Prostate gland (tissue), 2 donors: ENCODE measurements at places on chromosomes 16 and 17. TPM values are rescaled to one million over a fixed set of nuclear protein-coding genes. Genes with fewer than 3 reads are reported as not detected.

GRCh38 chr17:29590411-29591145 lies 1.1 kb upstream of the GIT1 start:
- DNase-seq = no peak

CSH1 gene
- not detected for total RNA-seq

MAP3K14 gene
- total RNA-seq = 16.1 TPM

DNA sequence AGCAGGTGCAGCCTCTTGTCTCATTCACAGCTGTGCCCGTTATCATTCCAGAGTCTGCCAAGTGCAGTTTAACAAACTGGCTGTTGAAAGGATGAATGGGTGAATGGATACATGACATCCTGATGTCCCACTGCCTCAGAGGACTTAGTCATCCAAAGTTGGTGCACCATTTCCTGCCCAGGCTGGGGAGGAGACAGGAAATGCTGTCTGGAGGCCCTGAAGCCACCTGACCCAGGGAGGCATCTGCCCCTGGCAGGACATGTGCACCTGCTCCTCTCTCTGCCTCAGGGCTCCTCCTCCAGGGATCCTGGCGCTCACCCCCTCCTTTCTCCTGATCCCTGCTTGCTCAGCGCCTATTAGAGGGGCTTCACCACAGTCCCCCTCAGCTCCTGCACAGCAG lies 1.8 kb upstream of the CD300C start:
- DNase-seq = no peak

KRTAP2-1 gene
- not detected for total RNA-seq

DNA sequence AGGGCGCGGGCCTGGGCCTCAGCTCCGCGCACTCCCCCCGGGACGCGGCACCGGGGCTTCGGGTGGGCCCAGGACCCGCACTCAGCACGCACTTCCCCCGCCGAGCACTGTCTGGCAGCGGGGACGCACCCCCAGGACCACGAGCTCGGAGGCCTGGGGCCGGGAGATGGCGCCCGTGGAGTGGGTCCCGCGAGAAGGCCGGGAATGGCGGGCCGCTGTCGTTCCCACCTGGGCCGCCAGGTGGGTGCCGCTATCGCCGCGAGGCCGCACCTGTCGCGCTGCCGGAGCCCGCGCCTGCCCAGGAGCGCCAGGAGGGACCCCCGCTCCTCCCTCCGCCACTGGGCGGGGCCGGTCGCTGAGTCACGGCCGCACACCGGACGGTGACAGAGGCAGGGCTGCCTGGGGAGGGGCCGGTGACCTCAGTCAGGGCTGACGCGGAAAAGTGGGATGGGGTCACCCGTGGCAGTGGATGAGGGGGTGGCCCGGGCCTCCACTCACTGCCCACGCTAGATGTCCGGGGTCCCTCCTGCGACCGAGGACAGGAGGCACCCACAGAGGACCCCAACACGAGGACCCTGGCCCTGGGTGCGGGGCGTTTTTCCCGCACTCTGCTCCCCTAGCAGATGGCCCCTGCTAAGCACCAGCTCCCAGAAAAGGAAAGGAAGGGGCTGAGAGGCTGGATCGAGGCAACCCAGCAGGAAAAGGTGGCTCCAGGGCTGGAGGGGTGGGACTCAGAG lies 6.9 kb upstream of the ACTG1 start:
- DNase-seq = peak; percentile 60

- no peak for DNase-seq
Measured at GRCh38 chr16:60564588-60564987, 1471.7 kb downstream of the CDH8 start.

DNA sequence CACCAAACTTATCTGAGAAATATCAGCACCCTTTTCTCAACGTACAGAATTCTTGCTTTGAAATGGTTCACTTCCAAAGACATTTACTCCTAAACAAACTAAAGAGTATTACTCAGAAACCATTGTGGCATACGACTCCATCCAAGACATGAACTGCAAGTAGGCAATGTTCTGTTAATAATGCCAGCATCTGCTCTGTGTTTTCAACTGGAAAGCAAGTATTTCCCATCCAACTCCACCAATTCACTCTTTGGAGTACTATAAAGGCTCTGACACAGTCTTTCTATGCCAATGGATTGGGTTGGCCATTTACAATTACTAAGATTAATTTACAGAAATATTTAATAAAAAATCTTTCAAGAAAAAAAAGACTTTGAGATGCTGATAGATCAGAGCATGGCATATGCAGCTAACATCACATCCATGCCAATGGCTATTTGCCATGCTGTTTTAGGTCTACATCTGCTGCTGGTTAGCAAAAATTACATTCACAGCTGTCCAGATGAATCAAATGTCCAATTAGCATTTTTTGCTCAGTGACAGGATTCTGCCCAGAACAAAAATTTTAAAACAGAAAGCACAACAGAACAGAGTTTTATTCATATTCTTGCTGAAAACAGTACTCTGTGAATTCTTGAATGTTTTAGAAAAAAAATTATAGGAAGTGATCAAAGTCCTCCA lies 65.9 kb upstream of the HLF start:
- no peak for DNase-seq

- no peak for DNase-seq
Measured at GRCh38 chr17:12007466-12007865, 10.2 kb upstream of the ZNF18 start.

- DNase-seq = peak; percentile 82
Measured at GRCh38 chr17:58513965-58514769, at the start of gene MTMR4. Gene MTMR4, minus strand, starts transcription at chr17:58514638. Its CDS starts 231 bp downstream, at chr17:58514407.

DNA sequence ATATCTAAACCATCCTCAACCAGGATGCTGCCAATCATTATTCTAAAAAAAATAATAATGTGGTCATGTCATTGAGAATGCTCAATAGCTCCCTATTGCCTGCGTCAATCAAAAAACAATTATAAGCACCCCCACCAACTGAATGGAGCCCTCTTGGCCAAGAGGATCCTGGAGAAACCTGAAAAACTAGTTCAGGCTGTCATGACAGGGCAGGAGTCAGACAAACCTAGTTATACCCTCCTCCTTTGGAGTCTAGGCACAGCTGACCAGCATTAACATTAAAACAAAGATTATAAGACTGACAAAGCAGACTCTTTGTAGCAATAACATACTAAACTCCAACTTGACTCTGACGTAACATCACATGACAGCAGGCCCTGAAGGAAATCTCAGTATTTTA lies 119.2 kb upstream of the CCL2 start:
- DNase-seq = no peak

METTL9 gene
- 160 TPM for total RNA-seq

DNA sequence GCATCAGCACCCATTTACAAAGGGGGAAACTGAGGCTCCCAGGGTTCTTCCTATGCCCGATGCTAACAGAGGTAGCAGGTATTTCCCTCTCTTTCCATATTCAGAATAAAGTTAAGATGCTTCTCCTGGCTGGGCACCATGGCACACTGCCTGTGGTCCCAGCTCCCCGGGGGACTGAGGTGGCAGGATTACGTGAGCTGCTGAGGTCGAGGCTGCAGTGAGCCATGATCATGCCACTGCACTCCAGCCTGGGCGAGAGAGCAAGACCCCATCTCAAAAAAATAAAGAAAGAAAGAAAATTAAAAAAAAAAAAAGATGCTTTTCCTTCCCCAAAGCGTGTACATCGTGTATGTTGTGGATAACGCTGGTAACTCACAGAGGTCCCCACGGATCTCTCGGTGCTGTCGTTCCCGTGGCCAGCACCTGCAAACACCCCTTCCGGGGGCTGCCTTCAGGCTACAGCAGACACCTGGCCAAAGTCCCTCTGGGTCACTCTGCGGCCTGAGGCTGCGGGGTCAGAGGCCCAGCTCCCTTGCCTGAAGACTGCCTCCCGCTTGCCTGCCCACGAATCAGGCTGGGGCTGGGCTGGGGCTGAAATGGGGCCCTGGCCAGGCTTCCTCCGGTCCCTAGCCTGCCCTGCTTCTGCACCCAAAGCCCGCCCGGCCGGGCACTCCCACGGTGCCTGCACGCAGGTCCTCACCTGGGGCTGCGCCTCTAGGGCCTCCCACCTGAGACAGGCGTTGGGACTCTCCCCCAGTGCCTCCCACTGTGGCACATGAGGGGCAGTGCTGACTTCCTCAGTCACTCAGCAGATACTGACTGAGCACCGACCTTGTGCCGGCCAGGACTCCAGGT lies 63.1 kb downstream of the ZDHHC7 start:
- DNase-seq = no peak

GRCh38 chr17:66784621-66785364 lies 50.1 kb upstream of the CACNG5 start:
- DNase-seq = no peak

P2RX5 gene
- total RNA-seq = not detected
